ENCODE measurements at places on chromosomes 16 and 17. TPM values are rescaled to one million over a fixed set of nuclear protein-coding genes. Genes with fewer than 3 reads are reported as not detected.

NPIPA2 gene
- total RNA-seq: 1.7 TPM

ZNF200 gene
- 5.1 TPM for total RNA-seq

SSTR5 gene
- total RNA-seq: not detected

C17orf58 gene
- 6.9 TPM for total RNA-seq

TMC7 gene
- 0.56 TPM for total RNA-seq

SYNGR3 gene
- 1.3 TPM for total RNA-seq

ABCA9 gene
- not detected for total RNA-seq

ZSCAN10 gene
- not detected for total RNA-seq

RCVRN gene
- total RNA-seq: not detected

ZP2 gene
- not detected for total RNA-seq

JMJD8 gene
- 11.4 TPM for total RNA-seq

ST6GALNAC2 gene
- 0.40 TPM for total RNA-seq

HIGD1B gene
- total RNA-seq: not detected

C17orf107 gene
- 0.94 TPM for total RNA-seq

PDE6G gene
- 0.37 TPM for total RNA-seq

GPR142 gene
- total RNA-seq: not detected

MT1G gene
- not detected for total RNA-seq

PARD6A gene
- total RNA-seq: 1.0 TPM

CD300LB gene
- total RNA-seq: not detected

CHST5 gene
- total RNA-seq: not detected

TBX2 gene
- 41.4 TPM for total RNA-seq

AIPL1 gene
- total RNA-seq: not detected

OGFOD3 gene
- 29.5 TPM for total RNA-seq

ABCA8 gene
- total RNA-seq: 0.11 TPM

TMC5 gene
- total RNA-seq: not detected

DPEP3 gene
- not detected for total RNA-seq

APOBR gene
- not detected for total RNA-seq

KRTAP4-1 gene
- not detected for total RNA-seq

SLC6A2 gene
- total RNA-seq: not detected

MT1A gene
- total RNA-seq: not detected

UBE2G1 gene
- 60.9 TPM for total RNA-seq

MYH11 gene
- total RNA-seq: not detected

PTX4 gene
- total RNA-seq: not detected

STX1B gene
- total RNA-seq: 9.9 TPM

POLR3E gene
- 32.9 TPM for total RNA-seq

MRPL28 gene
- total RNA-seq: 105 TPM

TP53TG3C gene
- total RNA-seq: not detected

SNN gene
- 7.2 TPM for total RNA-seq

USB1 gene
- 81.1 TPM for total RNA-seq

TANGO6 gene
- total RNA-seq: 17.3 TPM

TBC1D3E gene
- not detected for total RNA-seq

CHST4 gene
- total RNA-seq: not detected

NRN1L gene
- not detected for total RNA-seq

TP53TG3D gene
- not detected for total RNA-seq

CMC2 gene
- 82.7 TPM for total RNA-seq

SGSH gene
- 52.6 TPM for total RNA-seq

ABCA10 gene
- total RNA-seq: 0.17 TPM

ALDH3A1 gene
- not detected for total RNA-seq

PYDC1 gene
- not detected for total RNA-seq

CPNE7 gene
- 21.1 TPM for total RNA-seq

GFAP gene
- total RNA-seq: not detected
